Left kidney (tissue), 8 donors: ENCODE measurements at places on chromosomes 2 and 18. TPM values are rescaled to one million over a fixed set of nuclear protein-coding genes. Genes with fewer than 3 reads are reported as not detected.

CTIF gene
- polyA plus RNA-seq = 18.9 TPM

- DNase-seq = peak; percentile 57
These were observed 705 bp downstream of the YES1 start for GRCh38 chr18:811182-811891.

DNA sequence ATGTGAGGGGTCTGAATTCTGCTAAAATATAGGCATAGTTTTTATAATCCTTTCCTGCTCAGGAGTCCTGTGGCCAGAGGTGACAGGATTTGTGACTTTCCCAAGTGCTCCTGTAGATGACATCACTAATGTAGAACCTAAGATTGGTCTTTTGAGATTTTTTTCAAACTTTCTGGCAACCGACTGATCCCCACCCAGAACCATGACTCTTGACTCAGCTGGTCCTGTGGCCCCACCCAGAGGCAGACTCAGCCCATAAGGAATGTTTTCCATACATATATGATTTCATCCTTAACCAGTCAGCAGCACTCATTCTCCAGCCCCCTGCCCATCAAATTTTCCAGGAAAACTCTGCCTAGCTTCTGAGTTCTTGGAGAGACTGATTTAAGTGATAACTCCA is 46.8 kb downstream of the COMMD1 start:
- no peak for DNase-seq

ZNF236 gene
- polyA plus RNA-seq = 11.8 TPM

DNA sequence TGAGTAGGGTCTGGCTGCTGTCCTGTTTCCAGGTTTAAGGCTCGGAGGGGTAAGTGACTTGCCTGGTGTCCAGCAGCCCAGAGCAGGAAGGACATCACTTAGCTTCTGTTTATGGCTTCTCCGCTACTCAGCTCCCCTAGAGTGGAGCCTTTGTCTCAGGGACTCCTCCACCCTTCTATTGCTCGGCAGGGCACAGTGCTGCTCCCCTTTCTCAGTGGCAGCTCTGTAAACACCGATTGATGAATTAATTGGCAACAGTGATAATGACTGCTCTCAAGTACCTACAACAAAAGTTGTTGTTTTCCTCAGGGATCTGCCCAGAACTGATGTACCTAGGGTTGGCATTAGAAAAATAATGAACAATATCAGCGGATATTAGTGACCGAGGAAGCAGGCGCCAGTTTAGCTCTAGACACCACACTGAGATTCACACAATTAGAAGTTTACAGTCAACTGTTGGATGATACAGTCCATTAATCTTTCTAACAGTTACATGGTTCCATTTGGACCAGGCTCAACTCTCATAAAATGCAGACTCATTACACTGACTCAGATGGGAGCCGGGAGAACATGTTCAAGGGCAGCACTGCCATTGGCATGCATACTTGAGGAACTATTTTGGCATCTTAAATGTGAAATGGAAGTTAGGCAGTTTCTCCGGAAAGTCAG is 265.7 kb downstream of the MTX2 start:
- no peak for DNase-seq

GRCh38 chr2:60739156-60739555 is 16.9 kb upstream of the PAPOLG start:
- DNase-seq = no peak

GRCh38 chr2:10863837-10864236 is 47.9 kb upstream of the KCNF1 start:
- no peak for DNase-seq

ILKAP gene
- polyA plus RNA-seq = 60.8 TPM

- no peak for DNase-seq
These were observed 53.1 kb upstream of the NPAS2 start for GRCh38 chr2:100766806-100767205.

DNA sequence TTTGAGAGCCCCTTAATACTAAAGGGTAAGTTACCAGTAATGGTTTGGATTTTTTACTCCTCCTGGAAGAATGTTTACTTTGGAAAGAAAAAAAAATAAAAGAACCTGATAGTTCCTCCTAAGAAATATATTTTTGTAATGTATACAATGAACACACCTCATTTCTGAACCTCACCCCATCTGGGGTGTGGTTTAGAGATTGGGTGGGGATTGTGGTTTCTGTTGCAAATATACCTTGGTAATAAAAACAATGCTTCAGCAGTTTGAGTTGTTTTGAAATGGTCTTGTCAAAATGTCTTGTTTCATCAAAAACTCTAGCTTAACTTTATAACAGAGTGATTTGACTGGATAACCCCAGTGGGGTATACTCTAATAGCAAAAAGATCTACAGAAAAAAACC is 448.9 kb upstream of the MEIS1 start:
- no peak for DNase-seq

- DNase-seq = no peak
These were observed 43.8 kb downstream of the CYBRD1 start for GRCh38 chr2:171566057-171566456.

DNA sequence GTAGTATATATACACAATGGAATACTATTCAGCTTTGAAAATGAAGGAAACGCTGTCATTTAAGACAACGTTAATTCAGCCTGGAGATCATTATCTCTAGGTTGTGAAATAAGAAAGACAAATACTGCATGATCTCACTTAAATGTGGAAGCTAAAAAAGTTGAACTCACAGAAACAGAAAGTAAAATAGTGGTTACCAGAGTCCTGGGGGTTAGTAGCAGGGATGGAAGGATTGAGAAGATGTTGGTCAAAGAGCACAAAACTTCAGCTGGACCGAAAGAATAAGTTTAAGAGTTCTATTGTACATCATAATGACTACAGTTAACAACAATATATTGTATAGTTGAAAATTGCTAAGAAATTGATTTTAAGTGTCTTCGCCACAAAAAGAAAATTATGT is 670.3 kb downstream of the NR4A2 start:
- DNase-seq = no peak

GRCh38 chr2:237868631-237869342 is 9.4 kb downstream of the RAMP1 start:
- DNase-seq = no peak

- no peak for DNase-seq
These were observed 135.8 kb downstream of the HDAC4 start for GRCh38 chr2:239264838-239265651.

TMEM150A gene
- polyA plus RNA-seq = 36.2 TPM

LYG2 gene
- polyA plus RNA-seq = 1.0 TPM

DNA sequence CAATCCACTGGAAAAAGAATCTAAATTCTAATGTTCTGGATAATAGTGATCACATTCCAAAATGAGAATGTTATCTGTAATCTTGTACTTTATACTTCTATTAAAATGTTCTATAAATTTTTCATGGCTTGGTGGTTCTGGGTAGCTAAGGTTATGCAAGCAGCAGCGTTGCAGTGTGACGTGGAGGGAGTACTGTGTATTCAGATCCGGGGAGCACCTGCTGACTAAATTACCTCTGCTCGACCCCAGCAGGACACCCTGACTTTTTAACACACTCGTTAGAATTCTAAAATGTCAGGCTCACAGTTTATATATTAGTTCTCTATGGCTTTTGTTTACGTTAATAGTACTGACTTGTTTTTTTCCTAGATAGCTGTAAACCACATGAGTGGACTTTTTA is 13.0 kb downstream of the ATIC start:
- DNase-seq = no peak

DNA sequence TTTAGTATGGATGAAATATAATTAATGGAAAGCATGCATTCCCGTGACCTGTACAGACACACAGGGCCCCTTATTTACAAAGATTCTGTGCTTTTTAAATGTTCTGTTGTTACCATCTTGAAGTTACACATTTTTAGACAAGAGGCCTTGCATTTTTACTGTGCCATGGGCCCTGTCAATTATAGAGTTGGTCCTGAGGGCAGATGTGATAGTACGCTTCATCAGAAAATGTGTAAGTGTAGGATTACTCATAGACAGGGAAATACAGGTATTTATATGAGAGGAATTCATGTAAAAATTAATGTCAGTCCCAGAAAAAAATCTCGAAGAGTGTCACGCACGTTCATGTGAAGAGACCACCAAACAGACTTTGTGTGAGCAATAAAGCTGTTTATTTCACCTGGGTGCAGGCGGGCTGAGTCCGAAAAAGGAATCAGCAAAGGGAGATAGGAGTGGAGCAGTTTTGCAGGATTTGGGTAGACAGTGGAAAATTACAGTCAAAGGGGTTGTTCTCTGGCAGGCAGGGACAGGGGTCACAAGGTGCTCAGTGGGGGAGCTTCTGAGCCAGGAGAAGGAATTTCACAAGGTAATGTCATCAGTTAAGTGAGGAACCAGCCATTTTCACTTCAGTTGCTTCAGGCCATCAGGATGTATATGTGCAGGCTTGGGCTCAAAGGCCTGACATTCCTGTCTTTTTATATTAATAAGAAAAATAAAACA is 12.2 kb upstream of the ALPK2 start:
- DNase-seq = no peak

GRCh38 chr18:36419900-36420531 is 122.5 kb downstream of the FHOD3 start:
- peak; percentile 39 for DNase-seq

DNA sequence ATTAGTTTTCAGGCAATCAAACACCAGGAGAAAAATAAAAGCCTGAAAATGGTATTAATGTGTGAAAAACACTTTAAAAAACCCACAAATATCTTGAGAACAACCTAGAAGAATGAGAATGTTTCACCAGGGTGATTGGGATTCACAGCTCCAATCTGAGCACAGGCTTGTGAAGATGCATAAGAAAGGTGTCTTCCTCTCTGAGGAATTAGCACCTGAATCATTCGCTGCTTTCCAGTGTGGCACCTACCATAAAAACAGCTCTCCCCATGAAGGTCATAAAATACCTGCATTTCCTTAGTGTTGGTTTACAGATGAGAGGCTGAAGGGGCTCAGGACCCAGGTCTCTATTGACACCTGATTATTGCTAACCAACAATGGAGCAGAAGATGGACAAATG is 499.7 kb upstream of the KLHL29 start:
- DNase-seq = no peak

DNA sequence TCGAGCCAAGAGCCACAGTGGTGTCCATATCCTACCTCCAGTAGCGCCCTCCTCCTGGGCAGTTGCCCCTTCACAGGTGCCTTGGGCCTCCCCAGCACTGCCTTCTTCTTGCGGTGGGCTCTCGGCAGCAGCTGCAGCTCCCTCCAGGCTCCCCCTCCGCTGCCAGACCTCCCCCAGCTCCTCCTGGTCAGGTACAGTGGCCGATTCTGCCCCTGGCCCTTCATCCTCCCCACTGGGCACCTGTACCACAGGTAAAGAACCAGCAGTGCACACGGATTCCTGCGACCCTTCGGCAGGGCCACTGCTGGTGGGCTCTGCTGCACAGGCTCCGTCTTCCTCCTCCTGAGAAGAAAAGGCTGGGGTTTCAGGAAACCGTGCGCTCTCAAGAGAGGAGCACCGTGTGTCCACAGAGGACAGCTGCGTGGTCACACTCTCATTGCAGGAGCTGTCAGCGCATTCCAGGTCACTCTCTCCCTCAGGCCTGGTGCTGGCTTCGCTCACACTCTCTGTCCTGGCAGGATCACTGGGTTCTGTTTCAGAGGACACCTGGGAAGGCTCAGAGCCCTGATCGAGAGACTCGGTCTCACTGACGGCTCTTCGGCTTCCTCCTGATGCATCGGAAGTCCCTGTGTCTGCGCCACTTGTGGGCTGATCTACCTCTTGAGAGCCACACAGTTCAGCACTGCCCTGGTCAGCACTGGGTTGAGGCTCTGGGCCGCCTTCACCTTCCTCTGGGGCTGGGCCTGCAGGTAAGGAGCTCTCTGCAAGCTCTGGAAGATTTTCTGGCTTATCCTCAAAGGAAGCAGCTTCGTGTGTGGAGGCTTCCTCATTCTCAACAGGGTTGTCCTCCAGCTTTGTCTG is 147.4 kb upstream of the STK17B start:
- DNase-seq = no peak

- DNase-seq = no peak
These were observed 22.1 kb downstream of the TYMS start for GRCh38 chr18:679516-679915.

GRCh38 chr2:219452361-219453317 is 18.0 kb downstream of the SPEG start:
- DNase-seq = no peak

GRCh38 chr2:168593713-168594112 is 137.6 kb downstream of the CERS6 start:
- no peak for DNase-seq

GRCh38 chr2:167181134-167181533 is 292.9 kb downstream of the XIRP2 start:
- DNase-seq = no peak

FLACC1 gene
- 3.1 TPM for polyA plus RNA-seq

GRCh38 chr2:178109813-178110212 is 2.4 kb upstream of the RBM45 start:
- DNase-seq = peak; percentile 38

DNA sequence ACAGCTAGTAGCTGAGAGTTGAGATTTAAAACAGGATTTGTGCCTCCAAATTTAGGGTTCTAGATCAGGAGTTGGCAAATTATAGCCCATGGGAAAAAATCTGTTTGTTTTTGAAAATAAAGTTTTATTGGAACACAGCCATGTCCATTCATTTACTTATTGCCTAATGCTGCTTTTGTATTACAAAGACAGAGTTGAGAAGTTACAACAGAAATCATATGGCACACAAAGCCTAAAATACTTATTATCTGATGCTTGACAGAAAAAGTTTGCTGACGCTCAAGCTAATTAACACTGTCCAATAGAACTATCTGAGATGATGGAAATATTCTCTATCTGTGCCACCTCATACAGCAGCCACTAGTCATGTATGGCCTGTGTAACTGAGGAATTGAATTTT is 229.1 kb upstream of the RASGRP3 start:
- DNase-seq = no peak

RAD51AP2 gene
- 0.38 TPM for polyA plus RNA-seq

TBR1 gene
- 0.03 TPM for polyA plus RNA-seq
